Stimulated activated CD8-positive, alpha-beta memory T cell treated with anti-CD3 and anti-CD28 coated beads, Interleukin-15, amount 100 ng/mL, for 1 hour (primary cell): ENCODE measurements at places on chromosomes 7 and 10.
A peak's percentile ranks its signal among the peaks of the same experiment; 100 is the strongest.

GRCh38 chr10:130472236-130472635 lies 336.0 kb downstream of the GLRX3 start:
- no peak for DNase-seq

GRCh38 chr7:55484241-55484640 lies 88.1 kb downstream of the VOPP1 start:
- DNase-seq, result no peak

- no peak for DNase-seq
Measured at GRCh38 chr10:98684019-98684899, 237.5 kb upstream of the HPS1 start.

DNA sequence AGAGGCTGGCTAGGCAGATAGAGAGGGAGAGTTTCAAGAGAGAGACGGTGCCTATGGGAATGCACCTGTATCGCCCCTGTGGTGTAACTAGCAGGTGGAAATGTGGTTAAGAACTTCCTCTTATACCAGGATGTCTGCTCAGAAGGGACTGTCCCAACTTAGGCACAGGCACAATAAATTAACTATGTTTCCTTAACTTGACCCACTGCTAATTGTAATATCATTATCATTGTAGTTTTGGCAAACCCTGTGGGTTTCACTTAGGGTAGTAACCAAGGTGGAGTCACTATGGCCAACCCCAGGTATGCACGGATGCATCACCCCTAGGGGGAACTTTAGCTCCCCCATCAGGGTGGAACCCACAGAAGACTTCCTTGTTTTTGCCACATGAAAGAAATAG lies 455.7 kb downstream of the DGKB start:
- no peak for DNase-seq

DNA sequence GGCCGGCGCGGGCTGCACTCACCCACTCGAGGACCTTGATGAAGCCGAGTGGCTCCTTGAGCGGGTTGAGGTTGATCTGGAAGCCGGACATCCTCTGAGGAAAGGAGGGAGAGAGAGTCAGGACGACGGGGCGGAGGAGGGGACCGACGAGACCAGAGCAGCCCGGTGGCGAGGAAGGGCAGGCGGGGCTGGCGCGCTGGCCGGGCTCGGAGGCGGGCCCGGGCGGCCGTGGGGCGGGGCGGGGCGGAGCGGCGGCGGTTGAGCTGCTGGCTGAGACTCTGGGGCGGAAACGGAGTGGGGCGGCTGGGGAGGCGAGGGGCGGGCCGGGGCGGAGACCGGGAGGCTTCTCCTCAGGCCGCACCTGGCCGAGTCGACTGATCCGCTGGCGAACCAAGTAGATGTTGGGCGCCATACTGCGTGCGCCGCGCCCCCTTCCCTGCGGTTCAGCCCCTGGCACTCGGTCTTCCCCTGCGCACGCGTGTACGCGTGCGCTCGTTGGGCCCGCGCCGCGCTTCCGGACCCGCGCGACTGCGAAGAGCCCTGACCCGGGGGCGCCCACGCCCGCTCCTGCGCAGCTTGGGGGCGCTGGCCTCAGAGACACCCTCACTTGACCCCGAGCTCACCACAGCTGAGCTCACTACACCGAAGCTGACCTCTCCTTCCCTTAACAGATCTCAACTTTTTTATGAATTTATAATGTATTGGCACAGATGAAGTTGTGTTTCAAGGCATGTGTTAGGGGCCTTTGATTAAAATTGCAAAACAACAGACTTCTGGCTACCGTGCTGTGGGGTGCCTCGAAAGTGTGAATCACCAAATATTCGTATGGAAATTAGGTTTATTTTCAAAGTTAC lies at the start of gene SYPL1:
SYPL1 (minus strand) TSS at position 195 of the 854 bp plus-strand sequence; CDS start at position 91, 104 bp downstream.
- peak; percentile 89 for DNase-seq

DNA sequence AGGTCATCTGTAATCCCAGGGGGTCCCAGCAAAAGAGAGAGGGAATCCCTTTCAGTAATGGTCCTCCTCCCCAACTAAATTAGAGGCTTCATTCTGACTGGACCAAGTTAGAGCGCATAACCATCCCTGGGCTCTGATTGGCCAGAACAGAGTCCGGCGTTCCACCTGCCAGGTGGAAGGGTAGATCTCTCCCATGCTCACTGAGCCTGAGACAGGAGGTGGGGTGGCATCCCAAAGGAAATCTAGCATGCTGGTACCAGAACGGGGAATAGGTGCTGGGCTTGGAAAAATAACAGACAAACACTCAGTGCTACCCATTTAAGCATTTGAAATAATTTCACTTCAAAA lies 21.0 kb upstream of the TSPAN33 start:
- no peak for DNase-seq

DNA sequence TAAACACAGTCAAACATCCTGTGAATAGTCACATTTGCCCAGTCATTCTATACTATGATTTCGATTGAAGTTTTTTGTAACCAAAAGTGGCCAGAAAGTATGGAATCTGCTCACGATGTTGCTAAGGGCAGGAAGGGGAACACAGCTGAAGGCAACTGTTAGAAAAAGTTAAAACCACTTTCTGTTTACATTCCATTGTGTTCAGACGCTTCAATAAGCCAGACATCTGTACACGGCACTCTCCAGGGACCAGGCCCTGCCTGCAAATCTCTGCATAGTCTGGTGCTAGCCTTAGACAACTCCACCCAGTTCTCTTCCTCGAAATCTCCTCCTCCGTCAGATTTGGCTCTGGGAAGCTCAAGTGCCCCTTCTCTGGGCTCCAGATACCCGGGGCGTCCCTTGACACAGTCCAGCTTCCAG lies 17.1 kb upstream of the TMEM120A start:
- no peak for DNase-seq

DNA sequence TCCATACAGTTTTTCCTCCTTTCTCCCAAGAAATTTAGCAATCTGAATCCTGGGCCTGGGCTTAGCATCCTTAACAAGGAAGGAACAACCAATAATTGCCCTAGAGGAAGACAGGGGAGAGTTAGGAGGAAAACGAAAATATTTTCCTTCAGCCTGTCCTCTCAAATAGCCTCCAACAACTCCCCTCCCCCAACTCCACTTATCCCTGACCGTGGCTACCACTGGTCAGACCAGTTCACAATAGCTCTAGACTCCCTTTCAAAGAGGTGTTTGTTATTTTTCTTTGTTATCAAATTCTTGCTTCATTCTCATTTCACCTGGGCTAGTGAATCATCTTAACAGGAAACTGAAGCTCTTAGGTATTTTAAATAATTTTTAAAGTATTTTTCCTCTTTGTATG lies 114.1 kb downstream of the CPED1 start:
- DNase-seq, result no peak

DNA sequence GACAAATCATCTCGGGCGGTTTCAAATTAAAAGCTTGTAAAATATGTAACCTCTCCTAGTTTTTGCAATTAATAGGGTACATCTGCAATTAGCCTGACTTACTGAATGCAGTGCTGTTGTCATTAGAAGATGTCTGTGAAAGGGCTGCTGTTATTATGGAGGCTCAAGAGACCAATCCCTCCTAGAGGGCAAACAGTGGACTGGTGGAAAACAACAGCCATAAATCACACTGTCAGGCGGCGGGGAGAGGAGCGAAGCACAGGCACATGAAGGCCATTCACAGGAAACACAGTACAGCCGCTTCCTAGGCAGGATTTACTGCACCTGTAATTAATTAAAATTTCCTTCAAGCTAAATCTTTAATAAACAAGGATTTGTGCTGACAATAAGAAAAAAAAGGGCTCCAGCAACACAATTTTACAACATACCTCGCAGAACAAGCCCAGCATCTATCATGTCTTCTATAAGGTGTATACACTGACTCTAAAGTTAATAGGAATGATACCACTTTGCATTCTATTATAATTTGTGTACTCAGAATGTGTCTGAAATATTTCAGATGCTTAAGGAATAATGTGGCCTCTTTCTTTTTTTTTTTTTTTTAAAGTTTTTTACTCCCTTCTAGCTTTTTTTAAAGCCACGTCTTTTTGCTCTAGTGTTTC lies 50.7 kb downstream of the ERCC6 start:
- DNase-seq, result no peak

DNA sequence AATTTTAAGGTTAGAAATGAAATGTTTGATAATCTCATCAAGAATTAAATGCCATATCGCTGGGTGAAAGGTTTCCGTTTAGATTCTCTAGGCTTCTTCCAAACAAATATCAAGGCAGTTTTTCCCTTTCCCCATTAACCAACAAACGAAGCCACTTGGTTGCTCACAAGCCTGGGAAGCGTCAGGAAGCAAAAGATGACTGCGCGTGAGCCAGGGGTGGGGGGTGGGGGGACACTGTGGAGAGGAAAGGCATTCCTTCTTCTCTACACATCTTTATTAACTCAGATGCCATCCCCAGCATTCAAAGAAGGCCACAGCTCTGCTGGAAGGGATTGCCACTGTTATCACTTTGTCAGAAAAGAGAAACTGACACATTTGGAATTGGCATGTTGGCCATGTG lies 207.1 kb downstream of the TRIL start:
- DNase-seq, result no peak

GRCh38 chr7:47502240-47502877 lies 79.6 kb downstream of the TNS3 start:
- DNase-seq, result no peak

DNA sequence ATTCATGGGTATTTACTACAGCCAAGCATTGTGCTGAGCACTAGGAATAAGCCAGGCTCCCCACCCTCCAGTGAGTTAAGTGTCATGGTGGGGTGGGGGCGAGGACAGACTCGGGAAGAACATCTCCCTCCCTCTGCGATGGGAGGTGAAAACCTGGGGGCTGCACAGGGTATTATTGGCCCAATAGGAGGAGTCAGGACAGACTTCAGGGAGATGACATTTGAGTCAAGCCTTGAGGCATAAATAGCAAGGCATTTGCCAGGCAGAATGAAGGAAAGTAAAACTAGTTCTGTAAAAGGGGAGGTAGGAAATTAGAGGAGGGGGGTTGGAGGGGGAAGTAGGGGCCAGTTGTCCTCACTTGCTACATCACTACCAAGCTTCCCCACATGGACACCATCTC lies 18.9 kb downstream of the NKX2-3 start:
- DNase-seq, result no peak

- no peak for DNase-seq
Measured at GRCh38 chr7:15648461-15648961, 38.0 kb downstream of the MEOX2 start.

DNA sequence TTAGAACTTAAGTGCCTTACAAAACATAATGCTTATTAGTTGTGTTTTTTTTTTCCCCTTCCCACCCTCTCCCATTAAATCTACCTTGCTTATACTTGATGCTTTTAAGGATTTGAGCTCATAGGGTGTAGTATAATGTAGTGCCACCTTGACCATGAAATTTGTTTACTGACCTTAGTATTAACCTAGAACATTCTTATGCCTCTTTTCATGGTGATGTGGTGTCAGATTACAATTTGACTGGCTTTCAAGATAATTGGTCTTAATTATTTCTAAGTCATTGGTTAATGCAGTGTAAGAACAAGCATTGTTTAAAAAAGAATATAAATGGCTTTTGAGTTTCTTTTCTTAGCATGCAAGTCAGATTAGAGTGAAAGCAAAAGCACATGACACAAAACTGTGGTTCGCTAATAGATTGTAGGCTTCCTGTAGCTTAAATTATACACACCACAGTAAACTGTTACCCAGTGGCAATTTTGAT lies 61.8 kb downstream of the ADD3 start:
- no peak for DNase-seq

DNA sequence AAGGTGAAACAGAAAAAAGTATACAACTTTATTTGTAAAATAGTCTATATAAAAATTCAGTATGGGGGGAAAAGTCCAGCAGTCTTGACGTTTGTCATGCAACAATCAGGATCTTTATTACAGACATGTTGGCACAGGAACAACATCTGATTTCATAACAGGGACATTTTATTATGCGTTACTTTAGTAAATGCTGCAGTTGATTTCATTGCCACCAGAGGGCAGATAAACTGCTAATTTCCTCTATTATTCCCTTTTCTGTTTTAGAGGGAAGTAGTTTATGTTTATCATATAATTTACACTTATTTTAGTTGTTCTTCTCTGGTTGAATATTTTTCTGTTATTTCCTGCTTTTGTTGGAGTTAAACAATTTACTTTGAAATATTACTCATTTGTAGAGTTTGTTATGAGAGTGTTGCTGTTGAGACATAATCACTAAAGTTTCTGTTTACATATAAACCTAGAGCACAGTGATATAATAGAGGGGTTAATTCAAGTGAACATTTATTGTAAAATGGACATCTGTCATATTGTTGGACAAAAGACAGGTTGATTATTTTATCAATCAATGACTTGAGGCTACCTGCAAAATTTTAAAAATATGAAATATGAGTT lies 3.3 kb downstream of the PLXDC2 start:
- no peak for DNase-seq

DNA sequence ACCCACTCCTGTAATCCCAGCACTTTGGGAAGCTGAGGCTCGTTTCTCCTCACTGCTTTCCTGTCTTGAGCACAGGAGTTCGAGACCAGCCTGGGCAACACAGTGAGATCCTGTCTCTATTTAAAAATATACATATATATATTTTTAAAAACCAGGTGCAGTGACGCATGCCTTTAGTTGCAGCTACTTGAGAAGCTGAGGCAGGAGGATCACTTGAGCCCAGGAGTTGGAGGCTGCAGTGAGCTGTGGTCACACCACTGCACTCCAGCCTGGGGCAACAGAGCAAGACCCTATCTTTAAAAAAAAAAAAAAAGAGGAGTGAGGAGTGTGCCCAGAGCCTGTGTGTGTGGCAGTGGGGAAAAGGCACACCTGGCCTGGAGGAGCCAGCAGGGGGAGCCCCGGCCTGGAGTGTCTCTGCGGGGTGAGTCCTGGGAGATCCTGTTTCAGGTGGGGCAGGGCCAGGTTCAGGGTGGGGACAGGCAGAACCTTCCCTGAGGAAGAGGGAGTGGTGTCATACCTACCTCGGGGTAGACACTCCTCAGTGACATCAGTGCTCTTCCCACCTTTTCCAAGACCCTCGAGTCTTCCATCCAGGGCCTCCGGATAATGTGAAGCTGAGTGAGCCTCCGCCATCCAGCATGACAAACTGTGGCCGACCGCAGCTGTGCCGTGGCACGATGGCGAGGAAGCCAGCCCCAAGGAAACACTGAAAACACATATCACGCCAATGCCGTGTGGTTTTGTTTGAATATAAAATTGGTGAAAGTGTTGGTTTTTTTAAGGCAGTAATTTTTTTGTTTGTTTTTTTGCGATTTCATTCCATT lies 9.0 kb upstream of the ARPC1B start:
- DNase-seq, result peak; percentile 55

DNA sequence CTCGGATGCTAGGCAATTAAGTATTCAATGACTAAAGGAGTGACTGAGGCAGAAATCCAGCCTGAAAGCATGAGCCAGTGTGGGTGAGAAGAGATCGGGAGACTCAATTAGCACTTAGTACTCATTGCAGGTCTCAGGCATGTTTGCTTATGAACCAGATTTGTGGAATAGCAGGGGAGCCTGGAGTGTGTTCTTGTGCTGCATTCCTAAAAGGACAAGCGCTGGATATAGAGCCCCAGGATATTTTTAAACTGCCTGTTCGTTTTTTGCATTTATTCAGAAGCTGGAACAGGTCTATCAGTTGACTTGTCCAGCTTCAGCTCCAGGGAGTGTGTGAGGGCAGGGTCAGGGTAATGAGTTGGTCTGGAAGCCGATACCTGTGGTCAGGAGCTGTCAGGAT lies 120.3 kb downstream of the BMPER start:
- no peak for DNase-seq
